Central memory CD8-positive, alpha-beta T cell (primary cell): ENCODE measurements at places on chromosomes 1 and 21.

DNA sequence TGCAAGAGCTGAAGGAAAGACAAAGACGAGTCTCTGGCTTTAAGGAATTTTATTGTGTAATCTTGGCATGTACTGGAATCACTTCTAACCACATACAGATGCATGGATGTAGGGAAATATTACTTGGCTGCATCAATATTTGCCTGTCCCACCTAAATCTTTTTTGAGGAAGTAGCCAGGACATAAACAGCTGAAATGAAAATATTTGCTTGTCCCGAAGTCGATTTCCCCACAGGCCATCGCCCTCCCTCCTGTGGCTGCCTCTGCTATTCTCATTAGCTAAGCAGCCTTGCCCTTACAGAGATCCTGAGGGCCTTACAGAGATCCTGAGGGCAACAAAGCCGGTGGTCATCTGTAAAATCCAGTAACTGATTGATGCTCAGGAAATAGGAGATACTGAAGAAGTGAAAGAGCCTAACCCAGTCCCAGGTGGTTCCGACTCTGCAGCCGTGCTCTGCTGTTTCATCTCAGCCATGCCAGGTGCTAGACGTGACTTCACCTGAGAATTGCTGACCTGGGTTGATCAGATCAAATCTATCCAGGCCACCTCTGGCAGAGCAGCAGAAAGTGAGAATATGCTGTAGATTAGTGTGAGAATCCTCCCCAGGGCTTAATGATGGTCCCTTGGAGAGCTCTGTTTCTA, 25.5 kb downstream of the MAN1C1 start:
- DNase-seq: peak; percentile 19

- DNase-seq: no peak
Observed at GRCh38 chr1:113684153-113684541, 75.1 kb downstream of the PHTF1 start.

- no peak for DNase-seq
Observed at GRCh38 chr1:246166841-246167240, 340.2 kb downstream of the SMYD3 start.

GRCh38 chr1:234737967-234738314, 128.0 kb upstream of the IRF2BP2 start:
- no peak for DNase-seq

DNA sequence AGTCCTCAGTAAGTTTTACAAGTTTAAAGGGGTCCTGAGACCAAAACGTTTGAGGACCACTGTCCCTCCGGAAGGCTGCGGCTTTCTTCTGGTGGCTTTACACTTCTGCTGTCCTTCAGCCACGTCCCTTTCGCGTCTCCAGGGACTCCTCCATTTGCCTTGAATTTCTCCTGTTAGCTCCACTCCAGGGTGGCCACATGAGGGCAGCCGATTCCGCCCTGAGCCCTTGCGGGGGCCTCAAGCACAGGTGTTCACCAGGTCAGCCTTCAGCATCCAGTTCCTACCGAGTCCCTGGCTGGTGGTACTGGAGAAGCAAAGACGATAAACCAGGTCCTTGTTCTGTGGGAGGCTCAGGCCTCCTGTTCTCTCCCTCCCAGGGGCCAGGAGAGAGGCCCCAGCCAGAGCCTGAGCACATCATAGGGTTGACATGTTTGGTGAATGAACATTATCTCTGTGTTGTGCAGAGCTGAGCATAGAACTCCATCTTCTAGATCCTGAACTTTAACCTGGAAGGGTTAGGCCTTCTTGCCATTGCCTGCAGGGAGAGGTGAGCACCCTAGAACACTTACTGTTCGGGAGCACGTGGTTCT, 27.4 kb upstream of the COQ8A start:
- DNase-seq: no peak

- no peak for DNase-seq
Observed at GRCh38 chr21:45283035-45283610, 4.6 kb downstream of the POFUT2 start.

DNA sequence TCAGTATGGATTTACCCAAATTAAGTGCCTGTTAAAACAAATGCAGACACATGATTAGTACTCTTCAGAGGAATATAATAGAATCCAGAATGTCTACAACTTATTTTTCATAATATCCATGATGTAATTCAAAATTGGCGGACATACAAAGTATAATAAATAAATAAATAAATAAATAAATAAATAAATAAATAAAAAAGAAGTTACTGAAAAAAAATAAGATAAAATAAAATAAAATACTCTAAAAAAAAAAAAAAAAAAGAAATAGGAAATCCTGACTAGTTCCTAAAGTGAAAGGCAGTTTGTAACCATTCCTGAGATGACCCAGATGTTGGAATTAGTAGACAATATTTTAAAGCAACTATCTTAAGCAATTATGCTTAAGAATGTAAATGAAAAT, 219.0 kb upstream of the SPAG17 start:
- DNase-seq: no peak

- no peak for DNase-seq
Observed at GRCh38 chr1:7988576-7988975, 27.1 kb downstream of the PARK7 start.

- no peak for DNase-seq
Observed at GRCh38 chr1:7227654-7228053, 442.4 kb downstream of the CAMTA1 start.

DNA sequence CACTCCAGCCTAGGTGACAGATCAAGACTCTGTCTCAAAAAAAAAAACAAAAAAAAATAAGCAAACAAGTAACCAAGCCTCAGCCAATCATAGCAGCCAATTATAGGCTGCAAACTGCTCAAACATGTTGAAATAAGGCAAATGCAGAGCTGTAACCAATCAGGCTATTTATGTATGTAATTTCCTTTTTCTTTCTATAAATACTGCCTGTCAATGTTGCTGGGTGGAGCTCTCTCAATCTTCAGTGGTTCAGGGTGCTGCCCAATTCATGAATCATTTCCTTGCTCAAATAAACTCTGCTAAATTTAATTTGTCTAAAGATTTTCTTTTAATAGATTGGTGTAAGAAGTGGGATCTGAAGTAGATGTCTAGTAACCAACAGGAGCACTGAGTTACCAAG, 11.6 kb upstream of the CD1D start:
- no peak for DNase-seq

GRCh38 chr1:116962987-116963639, 38.4 kb upstream of the CD101 start:
- DNase-seq: no peak

GRCh38 chr1:85146972-85147359, 53.9 kb downstream of the SYDE2 start:
- DNase-seq: no peak

GRCh38 chr1:198357937-198358336, 182.5 kb downstream of the ATP6V1G3 start:
- DNase-seq: no peak
